H7 (cell line): ENCODE measurements at places on chromosomes 13 and 19. TPM values are rescaled to one million over a fixed set of nuclear protein-coding genes. Genes with fewer than 3 reads are reported as not detected.

DNA sequence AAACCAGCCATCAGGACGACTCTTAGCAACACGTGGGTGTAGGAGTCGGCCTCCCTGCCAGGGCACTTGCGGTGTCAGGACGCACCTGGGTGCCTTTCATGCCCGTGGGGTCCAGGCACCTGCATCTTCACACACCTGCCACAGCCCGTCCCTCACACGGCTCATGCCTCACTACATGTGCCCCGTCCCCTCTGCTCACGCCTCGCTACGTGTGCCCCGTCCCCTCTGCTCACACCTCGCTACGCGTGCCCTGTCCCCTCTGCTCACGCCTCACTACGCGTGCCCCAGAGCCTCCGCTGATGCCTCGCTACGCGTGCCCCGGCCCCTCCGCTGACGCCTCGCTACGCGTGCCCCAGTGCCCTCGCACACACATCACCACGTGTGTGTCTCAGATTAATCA is 58.0 kb upstream of the F7 start:
- no peak for DNase-seq

DNA sequence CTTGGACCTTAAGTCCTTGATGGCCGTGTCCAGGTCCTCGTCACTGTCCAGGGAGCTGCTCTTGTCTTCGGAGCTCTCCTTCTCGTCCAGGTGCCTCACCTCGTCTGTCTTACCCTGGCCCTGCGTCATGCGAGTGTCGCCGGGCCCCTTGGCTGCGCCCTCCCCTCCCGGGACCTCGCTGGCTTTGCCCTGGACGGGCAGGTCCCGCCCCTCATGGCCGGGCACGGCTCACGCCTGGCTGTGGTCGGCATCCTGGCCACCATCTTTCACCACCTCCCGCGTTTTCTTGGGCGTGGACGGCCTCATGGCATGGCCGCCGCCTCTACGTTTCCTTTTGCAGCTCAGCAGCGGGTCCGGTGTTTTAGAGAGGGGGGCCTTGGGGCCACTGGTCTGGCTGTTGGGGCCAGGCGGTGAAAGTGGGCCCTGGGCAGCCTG is 14.8 kb downstream of the RB1 start:
- DNase-seq, result peak; percentile 17

GRCh38 chr13:114152285-114152645 is 19.8 kb upstream of the RASA3 start:
- peak; percentile 30 for DNase-seq

DNA sequence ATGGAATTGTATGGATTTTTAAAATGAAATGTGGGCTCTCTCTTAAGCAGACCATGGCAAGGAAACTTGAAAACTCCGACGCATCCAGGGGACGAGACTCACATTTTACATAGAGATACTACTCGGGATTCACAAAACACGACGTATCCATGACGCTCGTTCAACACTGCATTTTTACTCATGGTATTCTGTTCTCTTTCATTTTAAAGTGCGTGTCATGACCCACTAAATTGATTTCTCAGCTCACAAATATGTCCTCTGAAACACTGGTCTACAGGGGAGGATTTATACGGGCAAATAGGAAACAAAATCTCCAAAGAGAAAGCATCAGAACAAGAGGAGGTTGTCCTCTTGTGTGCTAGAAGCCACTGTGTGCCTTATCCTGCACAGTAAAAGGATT is 523.5 kb downstream of the MYO16 start:
- DNase-seq, result no peak

DNA sequence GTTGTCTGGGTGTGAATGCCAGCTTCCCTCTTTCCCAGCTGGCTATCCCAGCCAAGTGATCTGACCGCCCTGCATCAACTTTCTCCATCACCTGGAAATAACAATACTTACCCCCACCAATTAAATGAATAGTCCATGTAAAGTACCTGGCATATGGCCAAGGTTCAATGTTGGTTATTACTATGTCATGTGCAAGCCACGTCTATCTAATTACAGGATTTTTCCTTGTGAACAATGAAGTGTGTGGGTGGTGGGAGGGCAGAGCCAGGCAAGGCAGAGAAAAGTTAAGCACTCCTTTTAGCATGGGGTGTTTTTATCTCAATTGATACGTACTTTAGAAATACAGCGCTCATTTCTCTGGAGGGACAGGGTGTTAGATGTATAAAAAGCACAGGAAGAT is 121.1 kb downstream of the NHLRC3 start:
- no peak for DNase-seq

Gene CLASRP
- total RNA-seq, result 31.4 and 35.2 TPM in 2 replicates
